ENCODE measurements at places on chromosomes 12 and 14. TPM values are rescaled to one million over a fixed set of nuclear protein-coding genes. Genes with fewer than 3 reads are reported as not detected.

AQP6 gene
- polyA plus RNA-seq = 18.6 TPM

- no peak for DNase-seq
These were observed 167.3 kb downstream of the DACT1 start for GRCh38 chr14:58805057-58805456.

ETNK1 gene
- 76.7 TPM for polyA plus RNA-seq

DNA sequence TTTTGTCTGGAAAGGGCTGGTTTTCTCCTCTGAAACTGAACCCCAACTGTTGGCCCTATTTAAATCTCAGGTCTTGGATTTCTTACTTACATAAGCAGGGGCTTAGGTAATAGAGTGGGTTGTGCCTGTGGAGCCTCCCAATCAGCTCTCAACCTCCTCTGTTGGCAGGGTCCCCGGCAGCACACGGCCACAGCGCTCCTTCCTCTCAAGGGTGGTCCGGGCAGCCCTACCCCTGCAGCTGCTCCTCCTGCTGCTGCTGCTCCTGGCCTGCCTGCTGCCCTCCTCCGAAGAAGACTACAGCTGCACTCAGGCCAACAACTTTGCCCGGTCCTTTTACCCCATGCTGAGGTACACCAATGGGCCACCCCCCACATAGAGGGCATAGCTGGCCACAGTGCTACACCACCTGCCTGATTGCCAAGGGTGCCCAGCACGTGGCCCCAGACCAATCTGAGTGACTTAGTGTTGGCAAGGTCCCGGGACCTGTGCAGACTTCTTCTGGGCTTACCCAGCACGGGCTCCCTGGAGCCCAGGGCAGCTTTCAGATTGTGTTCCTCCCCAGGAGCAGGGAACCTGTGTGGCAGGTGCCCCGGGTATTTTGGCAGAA, 68.9 kb downstream of the ESR2 start:
- no peak for DNase-seq

- peak; percentile 97 for DNase-seq
These were observed at the start of gene EIF2B2 for GRCh38 chr14:75002392-75003249. Gene EIF2B2 (plus strand): TSS chr14:75002921. CDS start chr14:75002991, 70 bp downstream.

DNA sequence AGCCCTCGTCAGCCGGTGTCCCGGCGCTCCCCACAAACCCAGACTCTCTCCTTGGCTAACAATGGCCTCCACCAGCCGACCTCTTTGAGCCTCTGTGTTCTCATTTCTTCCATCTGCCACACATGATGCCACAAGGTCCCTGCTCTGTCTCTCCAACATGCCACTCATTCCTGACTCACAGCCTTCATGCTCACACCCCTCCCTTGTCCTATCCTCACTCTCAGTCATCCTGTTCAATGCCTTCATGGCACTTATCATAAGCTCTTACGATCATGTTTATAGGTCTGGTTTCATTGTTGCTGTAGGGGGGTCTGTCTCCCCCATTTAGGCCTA, 9.6 kb upstream of the SERPINA11 start:
- no peak for DNase-seq

B4GALNT1 gene
- polyA plus RNA-seq = 0.79 TPM

- no peak for DNase-seq
These were observed 388.6 kb downstream of the CCDC91 start for GRCh38 chr12:28578833-28579252.

GRCh38 chr14:30520536-30520935, 38.4 kb upstream of the G2E3 start:
- DNase-seq = no peak

TUNAR gene
- 0.40 TPM for polyA plus RNA-seq

- DNase-seq = no peak
These were observed 38.5 kb downstream of the RIN3 start for GRCh38 chr14:92552066-92552465.

GRCh38 chr12:45725631-45726602, 3.6 kb upstream of the ARID2 start:
- no peak for DNase-seq

EPYC gene
- polyA plus RNA-seq = 0.14 TPM

DNA sequence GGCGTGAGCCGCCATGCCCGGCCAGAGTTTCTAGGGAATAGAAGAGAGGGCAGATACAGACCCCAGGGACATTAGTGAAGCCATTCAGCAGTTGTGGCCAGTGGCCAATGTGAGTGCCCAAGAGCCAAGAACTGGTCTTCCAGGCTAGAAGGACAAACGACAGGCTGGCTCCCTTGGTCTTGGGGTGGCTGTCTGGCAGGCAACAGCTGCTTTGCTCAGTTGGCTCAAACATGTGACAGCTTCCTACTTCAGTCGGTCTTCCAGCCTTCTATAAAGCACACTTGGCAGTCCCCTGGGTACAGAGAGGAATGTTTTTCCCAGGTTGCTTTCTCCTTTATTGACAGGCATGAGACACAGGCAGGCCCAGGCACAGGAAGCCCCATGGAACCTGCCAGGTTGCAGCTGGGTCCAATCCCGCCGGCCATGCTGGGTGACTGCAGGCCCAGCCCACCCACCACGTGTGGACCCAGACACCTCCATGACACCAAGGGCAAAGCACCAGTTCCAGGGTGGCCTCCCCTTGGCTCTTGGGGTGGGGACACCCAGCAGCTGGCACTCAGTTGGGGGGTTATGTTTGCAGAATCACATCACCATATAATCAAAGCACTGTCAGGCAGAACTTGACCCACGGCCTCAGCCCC, 15.4 kb downstream of the CHGA start:
- no peak for DNase-seq

DNA sequence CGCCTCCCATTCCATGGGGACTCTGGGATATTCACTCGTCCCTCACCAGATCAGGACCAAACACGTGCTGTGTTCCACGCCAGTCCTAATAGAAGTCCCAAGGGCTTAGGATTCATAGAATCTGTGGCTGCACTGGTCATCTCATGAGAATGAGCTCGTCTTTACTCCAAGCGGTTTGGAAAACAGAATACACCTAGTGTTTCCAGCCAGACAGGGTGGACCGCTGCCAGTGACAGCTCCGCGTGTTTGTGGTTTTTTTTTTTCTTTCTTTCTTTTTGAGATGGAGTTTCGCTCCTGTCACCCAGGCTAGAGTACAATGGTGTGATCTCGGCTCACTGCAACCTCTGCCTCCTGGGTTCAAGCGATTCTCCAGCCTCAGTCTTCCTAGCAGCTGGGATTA, 75.1 kb downstream of the GLT1D1 start:
- DNase-seq = no peak

- DNase-seq = no peak
These were observed 68.5 kb upstream of the CSRP2 start for GRCh38 chr12:76947304-76947703.

GRCh38 chr12:122980183-122981035, at the start of gene ARL6IP4:
Gene ARL6IP4 (plus strand): TSS chr12:122980681. CDS start chr12:122981140, 459 bp downstream.
- no peak for DNase-seq

All from left renal pelvis (tissue), 4 donors.